AG08396 (cell line): ENCODE measurements at places on chromosomes 2 and 18.

- DNase-seq = no peak
These were observed 24.5 kb upstream of the RAPH1 start for GRCh38 chr2:203559641-203560040.

GRCh38 chr2:201257381-201257955 lies 2.9 kb upstream of the CASP8 start:
- peak; percentile 39 for DNase-seq

GRCh38 chr18:48766026-48766425 lies 184.7 kb downstream of the SMAD7 start:
- no peak for DNase-seq

GRCh38 chr2:131641414-131642206 lies 113.9 kb downstream of the CCDC74A start:
- DNase-seq = no peak

DNA sequence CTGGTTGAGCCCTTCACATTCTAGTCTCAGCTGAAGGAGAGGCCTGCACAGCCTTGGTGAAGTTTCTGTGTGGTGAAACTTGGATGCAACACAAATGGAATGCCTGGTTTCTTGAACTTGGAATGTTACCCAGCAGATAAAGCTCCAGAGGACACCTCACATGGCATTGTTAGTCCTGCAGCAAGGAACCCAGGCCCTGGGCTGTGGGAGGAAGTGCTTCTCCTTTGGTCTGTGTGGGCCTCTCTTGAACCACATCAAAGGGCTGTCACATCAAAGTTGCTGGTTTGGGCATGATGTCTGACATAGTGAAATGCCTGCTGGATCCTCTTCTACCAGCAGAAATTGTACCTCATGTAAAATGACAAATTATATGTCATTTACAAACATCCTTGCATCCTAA lies 198.5 kb downstream of the FHOD3 start:
- no peak for DNase-seq

DNA sequence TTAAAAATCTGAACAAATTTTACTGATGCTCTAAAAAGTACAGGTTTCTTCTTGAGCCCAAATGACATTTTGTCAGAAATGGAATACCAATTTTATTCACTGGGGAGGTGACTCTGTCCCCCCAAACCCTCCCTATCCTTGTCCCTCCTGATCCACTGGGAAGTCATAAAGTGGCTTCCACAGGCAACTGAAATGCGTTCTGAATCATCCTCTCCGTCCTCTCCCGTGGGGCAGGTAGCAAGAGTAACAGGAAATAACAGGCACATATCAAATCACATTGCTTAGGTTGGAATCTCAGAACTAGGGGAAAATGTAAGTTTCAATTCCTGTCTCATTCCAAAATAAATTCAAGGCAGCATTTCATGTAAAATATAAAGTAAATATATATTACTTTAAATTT lies 44.5 kb downstream of the MYL12B start:
- no peak for DNase-seq

- no peak for DNase-seq
These were observed 51.0 kb downstream of the LAMA3 start for GRCh38 chr18:23740105-23740830.

GRCh38 chr2:222641336-222641735 lies 14.6 kb downstream of the FARSB start:
- no peak for DNase-seq
